ENCODE measurements at places on chromosomes 7 and 10.

DNA sequence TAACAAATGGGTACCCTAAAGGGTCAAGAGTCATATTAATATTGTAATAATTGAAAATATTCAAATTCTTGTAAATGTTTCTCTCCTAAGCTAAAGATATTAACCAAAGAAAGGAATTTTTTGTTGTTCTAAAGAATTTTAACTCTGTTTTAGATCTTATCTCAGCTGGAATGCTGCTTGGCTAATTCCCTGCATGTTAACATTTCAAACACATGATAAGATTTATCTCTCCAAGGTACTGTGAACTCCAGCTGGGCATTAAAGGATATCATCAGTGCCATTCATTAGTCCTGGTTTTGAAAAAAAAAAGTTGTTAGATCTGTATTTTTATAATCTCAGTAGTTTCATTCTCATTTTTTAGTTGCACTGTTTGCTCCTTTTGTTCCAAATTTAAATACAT, 76.9 kb downstream of the MAPK8 start:
- no peak for DNase-seq

DNA sequence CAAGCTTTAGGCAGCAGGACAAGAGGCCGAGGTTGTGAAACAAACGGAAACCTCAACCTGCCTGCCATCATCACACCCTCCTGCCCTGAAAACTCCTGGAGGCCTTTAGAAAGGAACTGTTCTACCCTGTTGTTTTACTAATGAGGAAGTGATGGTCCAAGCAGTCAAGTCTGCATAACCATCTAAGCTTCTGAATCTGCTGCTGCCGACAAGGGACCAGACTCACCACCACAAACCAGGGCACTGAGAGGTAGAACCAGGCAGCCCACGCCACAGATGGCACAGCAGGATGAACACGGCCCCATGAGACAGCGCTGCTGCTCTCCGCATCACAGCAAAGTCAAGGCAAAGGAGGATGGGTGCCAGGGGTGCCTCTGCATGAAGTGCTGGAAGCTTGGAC, 209.4 kb downstream of the CELF2 start:
- no peak for DNase-seq

- DNase-seq: no peak
Observed at GRCh38 chr7:68121655-68122054, 1125.0 kb downstream of the TYW1 start.

DNA sequence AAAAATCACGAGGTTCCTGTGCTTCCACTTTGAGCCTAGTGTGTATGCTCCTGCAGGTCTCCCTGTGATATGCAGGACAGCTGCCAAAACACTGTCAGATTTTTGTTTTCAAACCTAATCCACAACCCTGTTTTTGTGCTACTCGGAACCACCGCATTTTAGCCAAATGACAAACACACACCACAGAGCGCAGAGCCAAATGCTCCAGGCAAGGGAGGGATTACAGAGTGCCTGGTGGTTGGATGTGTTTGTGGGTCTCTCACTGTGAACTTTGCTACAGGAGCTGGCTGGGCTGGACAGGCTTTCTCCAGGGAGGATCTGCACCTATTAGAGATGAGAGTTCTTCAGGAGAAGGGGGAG, 5.7 kb upstream of the RBM28 start:
- DNase-seq: no peak

GRCh38 chr7:116443101-116443523, 56.4 kb upstream of the CAV2 start:
- no peak for DNase-seq

DNA sequence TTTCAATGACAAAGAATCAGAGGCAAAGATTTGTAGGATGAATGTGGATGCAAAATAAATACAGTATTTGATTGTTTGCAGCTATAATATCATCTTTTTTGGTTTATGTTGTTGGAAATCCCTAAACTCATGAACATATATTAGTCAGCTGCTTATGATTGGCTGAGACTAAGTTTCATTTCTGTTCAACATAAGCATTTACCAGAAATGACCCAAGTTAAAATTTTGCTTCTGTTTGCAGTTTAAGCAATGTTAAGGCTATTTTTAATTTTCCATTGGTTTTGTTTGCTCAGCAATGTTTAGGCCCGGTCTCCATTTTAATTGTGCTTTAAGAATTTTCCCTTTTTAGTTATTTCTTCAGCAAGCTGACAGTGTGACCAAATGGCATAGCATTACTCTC, 22.0 kb downstream of the GIMAP6 start:
- peak; percentile 68 for DNase-seq

DNA sequence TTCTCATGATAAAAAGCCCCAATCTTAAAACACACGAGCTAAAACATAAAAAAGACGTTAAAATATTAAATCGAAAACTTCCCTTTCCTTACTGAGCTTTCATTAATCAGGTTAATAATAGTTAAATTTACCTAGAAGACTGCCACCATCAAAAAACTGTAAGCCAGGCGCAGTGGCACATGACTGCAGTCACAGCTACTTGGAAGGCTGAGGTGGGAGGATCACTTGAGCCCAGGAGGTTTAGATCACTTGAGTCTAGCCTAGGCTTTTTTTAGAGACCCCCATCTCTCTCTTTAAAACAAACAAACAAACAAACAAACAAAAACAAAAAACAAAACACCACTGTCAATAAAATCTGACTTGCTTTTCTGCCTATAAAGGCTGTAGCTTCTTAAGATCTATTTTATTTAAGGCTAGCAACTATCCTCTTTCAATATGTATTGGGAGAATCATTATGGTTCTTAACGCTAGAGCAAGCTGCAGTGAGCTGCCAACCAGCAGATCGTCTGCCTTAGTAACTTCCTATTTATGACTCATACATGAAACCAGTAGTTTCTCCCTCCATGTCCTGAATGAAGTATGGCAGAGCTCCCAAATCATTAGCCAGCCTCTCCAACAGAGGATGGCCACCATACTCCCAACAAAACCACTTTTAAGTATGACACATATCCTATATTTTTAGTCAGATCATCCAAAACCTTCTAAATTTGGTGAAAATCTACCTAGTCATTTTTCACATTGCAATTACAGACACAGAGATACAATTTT, 163.7 kb downstream of the SRPK2 start:
- peak; percentile 70 for DNase-seq
